Kidney capillary endothelial cell (primary cell): ENCODE measurements at places on chromosomes 5 and 9.

DNA sequence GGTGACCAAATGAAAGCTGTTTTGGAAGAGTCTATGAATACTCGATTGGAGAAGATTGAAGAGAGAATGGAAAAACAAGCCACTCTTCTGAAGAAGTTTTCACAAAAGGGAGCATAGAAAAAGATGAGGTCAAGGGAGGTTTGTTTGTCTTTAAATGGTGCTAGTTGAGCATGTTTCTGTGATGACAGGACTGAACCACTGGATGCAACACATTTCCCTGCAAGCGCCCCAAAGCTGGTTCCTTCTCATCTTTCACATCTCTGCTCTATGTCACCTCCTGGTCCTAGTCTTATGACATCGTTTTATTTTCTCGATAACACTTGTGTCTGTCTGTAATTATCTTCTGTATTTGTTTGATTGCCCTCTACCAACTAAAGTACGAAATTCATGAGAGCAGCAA is 3.8 kb upstream of the CCDC192 start:
- no peak for DNase-seq

GRCh38 chr9:1776668-1777067 is 238.5 kb upstream of the SMARCA2 start:
- no peak for DNase-seq

GRCh38 chr9:134991808-134992754 is 74.4 kb upstream of the FCN1 start:
- DNase-seq: no peak

GRCh38 chr5:101047181-101047580 is 144.1 kb upstream of the ST8SIA4 start:
- no peak for DNase-seq

DNA sequence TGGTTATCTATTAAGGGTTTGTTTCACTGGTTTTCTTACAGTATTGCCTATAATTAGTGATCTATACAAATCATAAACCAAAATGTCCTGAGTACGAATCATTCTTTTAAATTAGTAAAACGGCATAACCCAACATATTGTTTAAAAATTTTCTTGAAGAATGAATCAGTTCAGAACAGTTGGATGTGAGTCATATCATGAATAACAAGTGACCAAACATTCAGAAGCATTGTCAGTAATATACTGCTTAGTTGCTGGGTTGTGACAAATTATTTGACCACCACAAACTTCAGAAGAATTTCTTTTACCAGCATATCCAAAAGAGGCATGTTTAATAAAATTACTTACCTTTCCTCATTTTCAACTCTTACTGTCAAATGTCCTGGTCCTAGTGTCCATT is 111.2 kb downstream of the UNC13B start:
- peak; percentile 76 for DNase-seq

- no peak for DNase-seq
These were observed 12.7 kb downstream of the CKMT2 start for GRCh38 chr5:81245871-81246235.

DNA sequence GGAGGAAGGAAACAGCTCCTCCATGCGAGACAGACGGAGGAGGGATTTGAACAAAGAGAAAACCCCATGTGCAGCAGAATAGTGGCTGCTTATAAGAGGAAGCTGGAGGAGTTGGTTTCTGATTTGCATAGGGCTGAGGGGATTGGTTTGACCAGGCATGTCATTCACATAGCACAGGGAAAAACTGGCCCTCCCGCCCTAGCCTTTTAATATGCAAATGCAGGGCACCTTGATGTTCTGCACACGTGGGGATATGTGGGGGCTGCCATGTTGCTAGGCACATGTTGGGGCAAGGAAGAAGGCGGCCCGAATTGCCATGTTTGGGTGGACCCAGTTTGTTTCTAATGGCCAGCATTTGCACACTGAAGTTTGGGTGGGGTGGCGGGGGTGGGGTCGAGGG is 42.2 kb downstream of the OSMR start:
- DNase-seq: no peak

GRCh38 chr9:115425601-115426000 is 307.6 kb upstream of the TNC start:
- DNase-seq: no peak

DNA sequence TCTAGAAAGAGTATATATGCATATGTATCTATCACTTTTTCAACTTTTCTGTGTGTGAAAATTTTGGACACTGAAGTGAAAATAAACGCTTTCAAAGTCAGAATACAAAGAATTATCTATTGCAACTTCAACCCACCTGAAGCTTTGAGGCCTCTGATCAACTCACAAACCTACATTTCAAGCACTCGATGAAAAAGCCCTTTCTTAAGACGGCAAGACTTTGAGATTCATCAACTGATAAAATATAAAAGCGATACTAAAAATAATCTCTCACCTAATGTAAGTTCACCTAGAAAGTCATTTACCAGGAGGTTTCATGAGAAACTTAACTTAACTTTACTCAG is 1.2 kb downstream of the GOLPH3 start:
- DNase-seq: no peak

DNA sequence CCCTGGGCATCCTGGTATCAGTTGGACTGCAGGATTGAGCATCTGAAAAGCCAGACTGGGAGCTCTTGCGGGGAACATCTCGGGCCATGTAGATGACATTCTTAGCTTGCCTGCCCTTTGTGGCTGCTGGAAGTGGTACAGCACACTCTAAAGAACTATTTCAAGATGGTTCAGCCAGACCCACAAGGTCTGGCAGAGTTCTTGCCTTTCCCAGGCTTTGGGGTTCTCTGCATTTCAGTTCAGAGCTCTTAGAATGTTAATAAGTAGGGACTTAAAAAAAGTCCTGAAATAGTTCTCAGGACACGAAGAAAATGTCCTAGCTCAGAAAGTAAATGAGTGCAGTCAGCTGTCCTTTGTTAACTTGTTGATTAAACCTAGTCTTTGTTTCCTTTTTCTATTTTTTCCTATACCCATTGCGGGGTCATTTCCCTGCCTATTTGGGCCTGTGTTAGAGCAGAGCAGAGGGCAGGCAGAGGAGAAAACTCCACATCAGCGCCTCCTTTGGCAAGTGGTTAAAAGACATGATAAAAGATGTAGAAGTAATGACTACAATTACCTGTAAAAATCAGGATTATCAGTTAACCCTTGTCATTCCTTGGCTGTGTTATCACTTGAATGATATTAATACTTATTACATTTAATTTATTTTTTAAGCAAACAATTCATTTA is 291.5 kb downstream of the ZSWIM6 start:
- no peak for DNase-seq

DNA sequence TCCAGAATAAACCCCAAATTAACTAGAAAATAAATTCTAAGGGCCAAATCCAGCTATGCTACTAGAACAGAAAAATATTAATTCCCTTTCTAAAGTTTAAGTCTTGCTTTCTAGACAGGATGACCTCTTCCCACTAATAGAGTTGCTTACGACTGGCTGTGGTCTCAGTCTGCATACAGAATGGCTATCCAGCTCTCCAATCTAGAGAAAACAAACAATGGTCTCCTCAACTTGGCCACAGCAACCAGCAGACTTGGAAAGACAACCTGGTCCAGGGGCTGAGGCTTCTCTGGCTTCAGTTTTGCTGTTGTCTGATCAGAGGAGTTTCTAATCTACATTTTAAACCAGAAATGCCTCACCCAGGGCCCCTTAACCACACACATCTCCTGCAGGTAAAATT is 28.9 kb downstream of the RASEF start:
- DNase-seq: no peak

DNA sequence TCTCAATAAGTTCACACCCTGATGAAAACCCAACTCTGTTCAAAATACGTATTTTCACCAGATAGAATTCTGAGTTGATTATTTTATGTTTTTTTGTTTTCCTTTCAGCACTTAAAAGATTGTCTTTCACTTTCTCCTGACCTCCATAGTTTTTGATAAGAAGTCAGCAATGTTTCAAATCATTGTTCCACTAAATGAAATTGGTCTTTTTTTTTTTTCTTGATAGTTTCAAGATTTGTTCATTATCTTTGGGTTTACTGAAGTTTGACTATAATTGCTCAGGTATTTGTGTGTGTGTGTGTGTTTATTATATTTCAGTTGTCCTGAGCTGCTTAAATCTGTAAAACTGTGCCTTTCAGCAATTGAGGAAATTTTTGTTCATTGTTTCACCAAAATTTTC is 498.7 kb downstream of the TLE1 start:
- no peak for DNase-seq

DNA sequence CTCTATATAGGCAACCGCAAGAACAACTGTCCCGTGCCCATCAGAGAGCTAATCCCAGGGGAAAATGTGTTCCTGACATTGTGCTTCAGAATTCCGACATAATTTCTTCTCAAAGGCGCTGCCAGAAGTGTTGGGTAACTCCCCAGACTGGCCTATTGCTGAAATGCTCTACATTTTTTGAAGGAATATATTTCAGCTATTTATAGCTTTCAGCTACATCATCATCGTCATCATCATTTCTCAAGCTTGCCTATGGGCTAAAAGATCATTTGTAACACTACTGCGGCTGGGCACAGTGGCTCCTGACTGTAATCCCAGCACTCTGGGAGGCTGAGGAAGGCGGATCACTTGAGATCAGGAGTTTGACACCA is 49.7 kb downstream of the MYO10 start:
- no peak for DNase-seq

GRCh38 chr9:124818431-124819281 is 34.6 kb upstream of the WDR38 start:
- no peak for DNase-seq

DNA sequence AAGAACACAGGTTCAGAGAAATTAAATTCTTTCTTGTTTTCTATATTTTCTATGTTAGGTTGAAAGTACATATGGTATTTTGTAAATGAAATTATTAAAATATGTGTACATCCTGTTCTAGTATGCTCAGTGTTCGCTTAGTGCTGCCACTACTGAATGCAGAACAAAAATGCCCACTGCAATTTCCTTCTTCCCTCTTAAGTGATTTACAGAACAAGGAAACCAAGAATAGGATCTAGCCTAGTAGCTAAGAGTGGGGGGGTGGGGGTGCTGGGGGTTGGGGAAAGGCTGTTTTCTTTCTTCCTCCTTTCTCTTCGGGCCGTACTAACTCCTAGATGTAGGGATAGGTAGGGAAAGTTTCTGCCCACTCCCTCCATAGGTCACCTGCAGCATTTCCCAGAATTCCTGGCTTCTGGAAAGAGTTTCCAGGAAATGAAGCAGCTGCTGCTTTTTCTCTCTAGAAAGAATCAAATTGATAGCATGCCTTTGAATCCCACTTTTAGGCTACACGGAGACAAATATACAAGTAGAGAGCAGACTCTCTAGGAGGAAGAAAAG is 15.7 kb downstream of the SPATA9 start:
- DNase-seq: no peak

- no peak for DNase-seq
These were observed 503.2 kb downstream of the GADD45G start for GRCh38 chr9:90107726-90108655.

GRCh38 chr9:77464661-77465060 is 183.5 kb downstream of the GNA14 start:
- no peak for DNase-seq

- DNase-seq: no peak
These were observed 164.4 kb downstream of the KDM4C start for GRCh38 chr9:6922124-6922676.

- no peak for DNase-seq
These were observed 44.0 kb downstream of the PFDN1 start for GRCh38 chr5:140258873-140259272.

DNA sequence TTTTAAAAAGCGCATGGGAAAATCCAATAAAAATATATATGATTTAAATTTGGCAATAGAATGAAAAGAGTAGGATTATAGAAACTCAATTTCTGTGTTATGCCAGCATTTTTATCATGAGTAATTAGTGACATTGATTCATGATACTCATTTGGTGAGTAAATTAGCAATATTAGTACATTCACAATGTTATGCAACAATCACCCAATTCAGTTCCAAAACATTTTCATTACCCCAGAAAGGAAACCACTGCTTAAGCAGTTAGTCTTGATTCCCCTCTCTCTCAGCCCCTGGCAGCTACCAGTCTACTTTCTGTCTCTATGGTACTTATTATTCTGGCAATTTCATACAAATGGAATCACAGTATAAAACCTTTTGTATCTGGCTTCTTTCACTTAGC is 27.0 kb downstream of the OSMR start:
- DNase-seq: no peak

GRCh38 chr5:119356612-119357188 is 881 bp downstream of the TNFAIP8 start:
- DNase-seq: no peak

DNA sequence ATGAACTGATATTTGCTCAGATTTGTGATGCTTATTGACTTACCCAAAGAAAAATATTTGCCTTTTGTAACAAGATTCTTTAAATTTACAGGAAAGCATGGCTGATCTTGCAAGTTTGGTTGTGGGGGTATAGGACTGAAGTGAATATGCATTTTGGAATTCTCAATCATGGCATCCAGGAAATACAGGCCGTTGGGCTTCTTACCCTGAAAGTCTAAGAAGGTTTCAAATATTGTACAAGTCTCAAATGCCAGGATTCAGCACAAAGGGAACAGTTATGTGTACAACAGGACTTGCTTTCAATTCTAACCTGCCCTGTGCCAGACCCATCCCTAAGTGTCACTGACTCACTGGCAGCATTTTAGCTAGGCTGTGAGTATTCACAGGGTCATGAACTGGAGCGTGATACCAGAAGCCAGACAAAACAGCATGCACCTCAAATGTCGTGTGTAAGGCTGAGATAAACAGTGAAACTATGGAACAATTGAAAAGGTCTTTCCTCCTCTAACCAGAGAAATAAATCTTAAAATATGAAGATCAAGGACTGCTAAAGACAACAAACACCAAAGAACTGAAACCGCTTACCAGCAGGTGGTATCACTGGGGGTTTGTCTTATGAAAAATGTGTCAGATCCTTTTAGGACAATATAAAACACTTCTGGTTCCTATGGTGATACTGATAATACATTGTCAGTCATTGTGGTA is 168.6 kb upstream of the RGMB start:
- no peak for DNase-seq

DNA sequence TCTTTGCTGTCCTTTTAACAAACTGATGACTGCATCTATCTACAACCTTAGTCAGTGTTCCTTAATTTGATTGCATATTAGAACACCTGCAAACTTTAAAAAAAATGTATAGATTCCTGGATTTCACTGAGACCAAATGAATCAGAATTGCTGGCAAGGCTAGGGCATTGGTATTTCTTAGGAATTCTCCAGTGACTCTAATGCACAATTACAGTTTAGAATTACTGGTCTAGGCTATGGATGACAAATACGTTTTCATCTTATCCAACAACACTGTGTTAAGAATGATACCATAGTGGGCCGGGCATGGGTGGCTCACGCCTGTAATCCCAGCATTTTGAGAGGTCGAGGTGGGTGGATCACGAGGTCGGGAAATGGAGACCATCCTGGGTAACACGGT is 545.9 kb upstream of the RIOK2 start:
- no peak for DNase-seq

GRCh38 chr9:70835323-70835722 is 286.1 kb downstream of the TRPM3 start:
- DNase-seq: no peak

- no peak for DNase-seq
These were observed 46.4 kb downstream of the GOLPH3 start for GRCh38 chr5:32127711-32128110.
